Sigmoid colon (tissue), 7 donors: ENCODE measurements at places on chromosomes 4 and X.

GRCh38 chrX:117973110-117973807 is 143.4 kb downstream of the KLHL13 start:
- DNase-seq, result no peak

DNA sequence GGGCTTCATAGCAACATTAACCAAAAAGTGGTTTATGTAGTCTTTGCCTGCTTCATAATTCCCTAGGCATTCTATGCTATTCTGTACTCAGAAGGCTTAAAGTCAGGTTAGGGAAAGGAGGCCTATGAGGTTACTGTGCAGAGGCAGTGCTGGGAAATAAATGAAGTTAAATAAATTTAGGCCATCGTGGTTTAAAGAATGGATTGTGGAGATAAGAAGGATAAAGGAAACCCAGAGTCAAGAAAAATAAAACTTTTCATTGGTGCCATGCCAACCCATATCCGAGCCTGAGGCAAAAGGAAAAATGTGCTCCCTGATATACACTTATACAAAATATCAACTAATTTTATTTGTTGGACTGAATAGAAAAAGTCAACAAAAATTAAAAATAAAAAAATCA is 70.2 kb downstream of the AR start:
- DNase-seq, result no peak

DNA sequence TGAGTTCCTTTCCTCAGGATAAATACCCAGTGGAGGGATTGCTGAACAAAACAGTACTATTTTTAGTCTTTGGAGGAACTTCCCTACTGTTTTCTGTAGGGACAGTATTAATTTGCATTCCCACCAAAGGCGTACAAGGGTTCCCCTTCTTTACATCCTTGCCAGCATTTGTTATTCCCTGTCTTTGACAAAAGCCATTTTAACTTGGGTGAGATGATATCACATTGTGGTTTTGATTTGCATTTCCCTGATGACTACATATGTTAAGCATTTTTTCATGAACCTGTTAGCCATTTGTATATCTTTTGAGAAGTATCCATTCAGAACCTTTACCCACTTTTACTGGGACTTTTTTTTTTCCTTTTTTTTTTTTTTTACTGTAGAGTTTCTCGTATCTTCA is 126.2 kb upstream of the ANXA10 start:
- DNase-seq, result no peak

GRCh38 chrX:71173440-71173839 is 28.8 kb downstream of the NLGN3 start:
- DNase-seq, result no peak

GRCh38 chr4:138037696-138038095 is 204.5 kb downstream of the SLC7A11 start:
- DNase-seq, result no peak
